Skin of body (tissue), 3 donors: ENCODE measurements at places on chromosomes 3 and 15. TPM values are rescaled to one million over a fixed set of nuclear protein-coding genes. Genes with fewer than 3 reads are reported as not detected.
A peak's percentile ranks its signal among the peaks of the same experiment; 100 is the strongest.

DNA sequence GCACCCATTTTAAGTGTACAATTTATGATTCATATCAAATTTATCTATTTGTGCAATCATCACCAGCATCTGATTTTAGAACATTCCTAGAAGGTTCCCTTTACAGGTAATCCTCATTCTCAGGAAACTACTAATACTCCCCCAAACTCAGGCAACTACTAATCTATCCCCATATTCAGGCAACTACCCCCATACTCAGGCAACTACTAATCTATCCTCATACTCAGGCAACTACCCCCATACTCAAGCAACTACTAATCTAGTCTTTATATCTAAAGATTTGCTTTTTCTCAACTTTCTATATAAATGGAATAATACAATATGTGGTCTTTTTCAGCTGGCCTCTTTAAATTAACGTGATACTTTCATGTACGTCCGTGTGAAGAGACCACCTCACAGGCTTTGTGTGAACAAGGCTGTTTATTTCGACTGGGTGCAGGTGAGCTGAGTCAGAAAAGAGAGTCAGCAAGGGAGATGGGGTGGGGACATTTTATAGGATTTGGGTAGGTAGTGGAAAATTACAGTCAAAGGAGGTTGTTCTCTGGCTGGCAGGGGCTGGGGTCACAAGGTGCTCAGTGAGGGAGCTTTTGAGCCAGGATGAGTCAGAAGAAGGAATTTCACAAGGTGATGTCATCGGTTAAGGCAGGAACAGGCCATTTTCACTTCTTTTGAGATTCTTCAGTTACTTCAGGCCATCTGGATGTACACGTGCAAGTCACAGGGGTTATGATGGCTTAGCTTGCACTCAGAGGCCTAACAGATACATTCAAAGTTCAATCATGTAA is 1444.5 kb upstream of the CADM2 start:
- no peak for DNase-seq

- DNase-seq: no peak
Measured at GRCh38 chr3:46921041-46921440, 43.5 kb downstream of the PTH1R start.

DNA sequence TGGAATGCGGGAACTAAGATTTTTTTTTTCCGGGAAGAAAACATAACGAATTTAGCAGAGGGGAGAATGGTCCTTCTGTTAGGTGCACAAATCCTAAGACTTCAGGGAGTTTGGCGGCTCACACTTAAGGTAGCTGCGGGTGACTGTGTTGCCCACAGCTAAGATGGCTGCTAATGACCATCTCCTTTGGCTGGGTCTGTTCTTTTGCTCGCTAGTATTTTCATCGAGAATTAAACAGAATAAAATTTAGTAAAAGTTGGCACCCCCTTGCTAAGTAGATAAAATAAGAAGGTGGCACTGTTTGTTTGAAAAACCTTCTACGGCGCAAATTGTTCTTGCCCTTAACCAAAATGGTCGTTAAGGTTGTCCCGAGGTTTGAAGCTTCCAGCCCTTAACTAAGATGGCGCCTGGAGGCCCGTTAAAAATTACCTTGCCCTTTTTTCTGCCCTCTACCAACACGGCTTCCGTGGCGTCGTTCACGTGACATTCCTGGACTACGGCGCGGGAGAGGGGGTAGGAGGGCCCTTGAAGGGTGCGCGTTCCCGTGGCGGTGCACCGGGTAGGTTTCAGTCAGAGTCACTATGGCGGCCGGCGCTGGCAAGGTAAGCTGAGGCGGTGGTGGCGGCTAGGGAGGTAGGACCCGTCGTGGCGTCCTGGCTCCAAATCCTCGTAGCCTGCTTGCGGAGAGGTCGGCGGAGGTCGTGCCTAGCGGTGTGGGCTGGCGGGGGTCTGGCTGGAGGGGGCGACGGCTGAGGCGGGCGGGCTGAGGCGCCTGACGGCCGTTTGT is at the start of gene SLMAP:
SLMAP (plus strand) TSS at position 569 of the 787 bp plus-strand sequence. CDS start 1,343 bp downstream, outside the sequence.
- peak; percentile 98 for DNase-seq

GRCh38 chr15:28957606-28958498 is 72.1 kb downstream of the APBA2 start:
- DNase-seq: no peak

DNA sequence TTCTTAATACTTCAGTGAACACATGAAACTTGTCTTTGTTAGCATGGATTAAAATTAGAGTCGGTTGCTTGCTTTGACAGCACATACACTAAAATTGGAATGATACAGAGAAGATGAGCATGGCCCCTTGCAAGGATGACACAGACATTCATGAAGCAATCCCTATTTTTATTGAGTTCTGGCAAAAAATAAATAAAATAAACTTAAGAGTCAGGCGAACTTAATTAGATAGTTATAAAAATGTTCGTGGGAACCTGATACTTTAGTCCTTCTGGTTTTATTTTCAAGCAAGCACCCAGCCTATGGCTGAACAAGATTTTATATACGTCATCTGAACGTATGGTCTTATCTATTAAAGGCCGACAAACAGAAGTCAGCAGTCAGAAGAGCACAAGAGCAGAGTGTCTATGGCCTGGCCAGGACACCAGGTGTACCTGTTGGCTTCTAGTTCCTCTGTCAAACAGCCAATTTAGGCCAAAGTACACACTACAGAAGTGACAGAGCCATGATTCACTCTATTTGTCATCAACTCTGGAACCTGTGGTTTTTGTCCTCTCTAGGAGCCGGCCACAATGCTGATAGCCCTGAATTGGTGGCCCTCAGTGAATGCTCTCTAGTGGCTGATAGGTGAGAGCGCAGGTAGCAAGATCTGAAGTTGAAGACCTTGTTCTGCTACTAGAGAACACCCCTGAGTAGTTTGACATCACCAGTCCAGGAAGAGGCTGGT is 64.3 kb downstream of the LEO1 start:
- DNase-seq: no peak

DNA sequence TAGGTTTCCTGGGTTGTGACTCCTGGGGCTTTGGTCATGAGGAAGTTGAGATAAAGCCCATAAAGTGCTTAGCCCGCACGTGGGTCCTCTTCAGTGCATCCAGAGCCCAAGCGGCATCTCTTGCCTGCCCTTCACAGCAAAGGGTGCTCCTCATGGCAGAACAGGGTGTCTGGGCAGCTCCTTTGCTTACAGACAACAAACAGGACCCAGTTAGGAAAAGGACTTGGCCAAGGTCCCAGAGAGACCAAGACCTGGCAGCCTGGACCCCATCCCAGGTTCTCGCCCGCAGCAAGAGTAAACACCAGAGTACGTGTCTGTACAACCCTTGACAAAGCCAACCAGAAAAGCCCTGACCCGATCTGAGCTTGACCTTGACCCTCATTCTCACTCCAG is 27.0 kb downstream of the ALS2CL start:
- DNase-seq: no peak

DNA sequence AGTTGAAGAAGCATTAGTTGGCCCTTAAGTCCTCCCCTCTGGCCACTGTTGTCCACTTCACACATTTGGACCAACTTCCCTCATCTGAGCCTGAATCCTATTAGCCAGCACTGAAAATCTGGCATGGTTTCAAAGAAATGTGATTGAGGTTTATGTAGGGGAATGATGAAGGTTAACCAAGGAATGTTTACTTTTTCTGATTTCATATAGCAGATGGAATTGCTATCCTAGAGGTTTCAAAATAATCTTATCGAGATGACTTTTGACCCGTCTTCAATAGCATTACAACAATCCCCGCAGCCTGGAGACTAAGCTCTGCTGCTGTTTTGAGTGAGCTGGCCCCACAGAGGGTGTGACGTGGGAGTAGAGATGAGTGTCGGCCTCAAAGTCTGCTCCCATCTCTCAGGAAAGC is 200.8 kb upstream of the IL12A start:
- DNase-seq: no peak

DNA sequence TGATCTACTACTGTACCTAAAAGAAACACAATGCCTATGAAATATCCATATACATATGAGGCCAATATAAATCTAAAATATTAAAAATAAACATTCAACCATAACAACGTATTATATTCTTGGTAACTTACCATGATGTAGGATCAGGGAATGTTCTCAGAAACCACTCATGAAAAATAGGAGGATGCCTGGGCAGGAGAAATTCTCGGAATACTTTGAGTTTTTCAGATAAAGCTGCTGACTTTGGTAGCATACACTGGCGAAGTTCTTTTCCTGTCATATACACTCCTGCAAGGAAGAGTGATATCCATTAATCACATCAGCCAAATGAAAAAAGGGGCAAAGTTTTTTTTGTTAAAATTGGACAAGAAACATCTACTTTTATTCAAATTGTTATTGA is 11.3 kb upstream of the XRN1 start:
- no peak for DNase-seq

- no peak for DNase-seq
Measured at GRCh38 chr3:43503067-43503728, 118.6 kb downstream of the ANO10 start.

DNA sequence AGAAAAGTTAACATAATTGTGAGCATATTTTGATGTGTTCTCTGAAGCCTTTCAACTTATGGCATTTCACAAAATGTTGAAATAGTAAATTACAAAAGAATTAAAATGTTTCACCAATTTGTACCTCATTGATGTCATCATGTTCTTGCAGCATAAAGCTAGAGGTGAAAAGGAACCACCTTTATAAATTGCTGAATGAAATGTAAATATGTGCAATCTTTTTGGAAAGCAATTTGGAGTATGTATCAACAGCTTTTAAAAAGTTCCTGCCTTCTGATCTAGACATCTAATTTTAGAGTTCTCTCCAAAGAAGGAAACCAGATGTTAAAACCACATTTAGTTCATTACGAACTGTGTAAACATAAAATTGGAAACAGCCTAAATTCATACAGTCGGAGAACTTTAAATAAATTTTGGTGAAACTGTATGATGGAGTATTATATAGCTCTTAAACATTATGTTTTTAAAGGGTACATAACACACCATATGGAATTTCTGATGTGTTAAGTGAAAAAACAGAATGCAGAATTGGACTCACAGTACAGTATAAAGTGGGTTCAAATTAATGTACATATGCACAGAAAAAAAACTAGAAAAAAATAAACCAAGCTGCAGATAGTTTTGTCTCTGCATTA is 311.2 kb upstream of the NAALADL2 start:
- DNase-seq: peak; percentile 60

The ARGFX gene
- not detected for total RNA-seq

The SMAD6 gene
- 16.2 TPM for total RNA-seq

The GOLGA6A gene
- total RNA-seq: 0.89 TPM
